ENCODE measurements at places on chromosomes 13 and 19.
A peak's percentile ranks its signal among the peaks of the same experiment; 100 is the strongest.

- no peak for DNase-seq
Measured at GRCh38 chr19:21749090-21749489, 18.3 kb downstream of the ZNF100 start.

DNA sequence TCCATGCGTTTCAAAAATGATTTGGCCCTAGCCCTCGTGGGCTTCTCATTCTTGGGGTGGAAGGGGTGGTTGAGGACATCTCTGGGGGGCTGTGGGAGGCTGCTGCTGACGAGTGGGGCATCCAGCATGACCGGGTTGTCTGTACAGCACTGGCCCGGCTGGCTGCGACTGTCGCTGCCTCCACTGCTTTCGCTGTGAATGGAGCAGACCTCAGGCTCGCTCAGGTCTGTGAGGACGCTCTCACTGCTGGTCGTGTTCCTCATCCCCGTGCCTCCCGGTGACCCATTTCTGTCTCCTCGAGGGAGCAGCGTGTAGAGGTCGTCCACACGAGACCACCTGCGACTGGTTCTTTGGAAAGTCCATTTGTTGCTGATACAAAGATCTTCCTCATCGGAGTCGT, 113.7 kb downstream of the KL start:
- no peak for DNase-seq

DNA sequence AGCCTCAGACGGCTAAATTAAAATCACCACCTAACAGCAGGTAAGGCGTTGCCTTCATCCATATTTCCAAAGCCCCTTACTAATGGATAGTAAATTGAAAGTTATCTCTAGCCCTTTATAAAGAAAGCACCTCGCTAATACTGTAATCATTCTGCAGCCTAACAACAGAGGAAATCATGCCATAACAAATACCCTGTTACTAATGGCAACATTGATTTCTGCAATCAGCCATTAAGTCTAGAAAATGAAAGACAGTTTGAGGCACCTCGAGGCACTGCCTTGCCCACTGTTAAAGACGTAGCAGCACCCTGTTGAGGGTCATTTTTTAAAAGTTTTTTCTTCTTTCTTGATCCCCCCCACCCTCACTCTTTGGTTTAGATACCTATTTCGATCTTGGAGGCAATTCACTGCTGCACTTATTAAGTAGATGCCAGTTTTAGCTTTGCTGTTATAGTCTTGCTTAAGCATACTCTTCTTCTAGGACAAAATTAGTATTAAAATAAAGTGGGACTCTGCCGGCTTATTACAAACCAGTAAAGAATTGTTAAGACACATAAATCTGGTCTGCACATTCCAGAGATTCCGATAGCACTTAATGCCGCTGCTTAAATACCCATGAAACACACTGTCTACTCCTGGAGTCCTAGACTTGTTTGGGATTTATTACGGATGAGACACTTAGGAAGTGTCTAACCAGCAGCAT, 74.8 kb downstream of the ZNF536 start:
- DNase-seq = no peak

- DNase-seq = no peak
Measured at GRCh38 chr13:73672492-73672891, 461.7 kb downstream of the KLF12 start.

- DNase-seq = no peak
Measured at GRCh38 chr19:39752390-39752789, 14.6 kb upstream of the CLC start.

GRCh38 chr13:63092456-63092855, 1676.8 kb upstream of the PCDH20 start:
- DNase-seq = no peak

GRCh38 chr19:17292301-17293074, 10.7 kb downstream of the ABHD8 start:
- DNase-seq = peak; percentile 79

DNA sequence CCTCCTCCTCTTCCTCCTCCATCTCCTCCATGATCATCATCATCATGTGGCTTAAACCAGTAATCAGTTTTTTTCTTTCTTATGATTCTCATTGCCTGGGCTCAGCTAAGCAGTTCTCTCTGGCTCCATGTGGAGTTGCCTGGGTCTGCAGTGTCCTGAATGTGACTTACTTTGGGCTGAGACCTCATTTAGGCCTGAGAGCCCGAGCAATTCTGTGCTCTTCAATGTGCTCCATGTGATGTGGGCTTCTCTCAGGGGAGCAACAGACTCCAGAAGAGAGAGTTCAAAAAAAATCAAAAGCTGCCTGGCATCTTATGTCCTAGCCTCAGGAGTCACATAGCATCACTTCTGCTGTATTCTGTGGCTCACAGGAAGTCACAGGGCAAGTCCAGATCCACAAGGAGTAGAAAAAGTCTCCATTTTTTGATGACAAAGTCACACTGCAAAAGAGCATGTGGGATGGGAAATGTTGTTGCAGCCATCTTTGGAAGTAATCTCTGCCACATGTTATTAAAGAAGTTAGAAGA, 128.7 kb downstream of the MAB21L1 start:
- no peak for DNase-seq

GRCh38 chr13:111548805-111549204, 228.4 kb downstream of the TEX29 start:
- DNase-seq = no peak

DNA sequence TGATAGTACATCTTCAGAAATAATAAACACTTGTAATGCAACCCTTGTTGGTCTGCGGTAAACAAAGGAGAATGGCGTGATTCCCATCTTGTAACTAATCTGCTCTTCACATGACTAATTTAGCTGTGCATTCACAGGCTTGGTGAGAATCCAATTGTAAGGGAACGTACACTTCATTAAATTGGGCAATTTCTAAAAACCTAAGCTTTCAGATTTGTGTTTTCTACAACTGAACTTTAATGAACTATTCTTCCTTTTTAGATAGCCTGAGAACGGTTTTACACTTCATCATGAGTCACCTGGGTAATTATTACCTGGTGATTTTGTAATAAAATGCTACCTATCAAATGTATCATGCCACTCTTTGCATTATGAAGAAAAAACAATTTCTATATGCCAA, 306.9 kb downstream of the KLF5 start:
- DNase-seq = no peak

- no peak for DNase-seq
Measured at GRCh38 chr13:57813651-57814050, 182.1 kb downstream of the PCDH17 start.

DNA sequence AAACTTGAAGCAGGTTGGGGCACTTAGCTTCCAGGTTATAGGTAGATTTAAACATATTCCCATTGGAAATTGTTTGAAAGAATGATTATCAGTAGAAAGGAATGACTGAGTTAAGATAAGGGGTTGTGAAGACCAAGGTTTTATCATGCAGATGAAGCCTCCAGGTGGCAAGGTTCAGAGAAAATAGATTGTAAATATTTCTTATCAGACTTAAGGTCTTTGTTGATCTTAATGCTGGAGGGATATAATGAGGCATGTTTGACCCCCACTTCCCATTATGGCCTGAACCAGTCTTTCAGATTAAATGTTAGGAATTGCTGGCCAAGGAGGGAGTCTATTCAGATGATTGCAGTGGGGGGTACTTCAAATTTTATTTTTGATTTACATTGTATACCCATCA, 1486.5 kb upstream of the PRR20A start:
- no peak for DNase-seq

GRCh38 chr13:30340331-30341250, 33.2 kb upstream of the KATNAL1 start:
- DNase-seq = peak; percentile 41

DNA sequence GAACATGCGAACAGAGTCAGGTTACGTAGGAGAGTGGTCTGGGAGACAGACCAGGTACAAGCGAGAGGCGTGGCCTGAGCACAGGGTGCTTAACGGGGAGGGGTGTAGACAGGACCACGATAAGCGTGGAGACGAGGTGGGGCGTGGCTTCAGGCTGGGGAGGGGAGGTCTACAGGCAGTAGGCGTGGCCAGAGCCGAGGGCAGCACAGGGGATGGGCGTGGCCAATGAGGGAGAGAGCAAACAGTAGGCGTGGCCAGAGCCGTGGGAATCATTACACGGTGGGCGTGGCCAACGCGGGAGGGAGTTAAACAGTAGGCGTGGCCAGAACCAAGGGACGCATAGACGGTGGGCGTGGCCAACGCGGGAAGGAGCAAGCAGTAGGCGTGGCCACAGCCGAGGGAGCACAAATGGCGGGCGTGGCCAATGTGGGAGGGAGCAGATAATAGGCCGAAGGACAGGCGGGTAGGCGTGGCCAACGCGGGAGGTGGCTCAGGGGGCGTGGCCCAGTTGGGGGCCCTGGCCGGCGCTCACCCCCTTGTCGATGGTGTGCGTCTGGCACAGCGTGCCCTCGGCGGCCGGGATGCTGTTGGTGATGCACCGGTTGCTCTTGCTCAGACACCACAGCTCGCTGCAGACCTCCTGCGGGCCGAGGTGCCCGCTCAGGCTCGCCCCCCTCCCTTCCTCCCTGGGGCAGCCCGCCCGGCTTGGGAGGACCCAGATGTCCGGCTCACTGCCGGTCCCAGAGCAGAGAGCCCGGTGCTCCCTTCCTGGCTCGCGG, 15.2 kb upstream of the MYO1F start:
- DNase-seq = peak; percentile 97

DNA sequence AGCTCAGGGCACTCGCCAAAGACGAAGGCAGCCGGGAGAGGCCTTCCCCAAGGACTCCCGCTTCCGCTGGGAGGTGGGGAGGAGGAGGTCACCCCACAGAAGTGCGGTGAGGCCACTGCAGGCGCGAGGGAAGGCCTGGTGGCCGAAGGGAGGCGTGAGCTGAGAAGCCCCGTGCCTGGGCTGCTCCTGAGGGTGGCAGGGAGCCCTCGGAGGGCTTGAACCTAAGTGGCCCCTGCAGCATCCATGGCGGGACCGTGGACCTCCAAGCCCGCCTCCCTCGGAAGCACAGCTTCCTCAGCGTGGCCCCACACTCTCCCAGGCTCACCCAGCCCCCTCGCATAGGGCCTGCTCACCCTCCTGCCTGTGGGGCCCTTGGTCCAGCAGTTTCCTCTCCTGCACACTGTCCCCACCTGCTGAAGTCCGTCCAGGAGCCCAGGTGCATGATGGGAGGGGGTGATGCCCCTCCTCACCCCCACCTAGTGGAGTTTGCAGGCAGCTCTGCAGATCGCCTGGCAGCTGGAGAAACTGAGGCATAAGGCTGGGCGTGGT, 25.9 kb downstream of the EFNA2 start:
- DNase-seq = no peak

DNA sequence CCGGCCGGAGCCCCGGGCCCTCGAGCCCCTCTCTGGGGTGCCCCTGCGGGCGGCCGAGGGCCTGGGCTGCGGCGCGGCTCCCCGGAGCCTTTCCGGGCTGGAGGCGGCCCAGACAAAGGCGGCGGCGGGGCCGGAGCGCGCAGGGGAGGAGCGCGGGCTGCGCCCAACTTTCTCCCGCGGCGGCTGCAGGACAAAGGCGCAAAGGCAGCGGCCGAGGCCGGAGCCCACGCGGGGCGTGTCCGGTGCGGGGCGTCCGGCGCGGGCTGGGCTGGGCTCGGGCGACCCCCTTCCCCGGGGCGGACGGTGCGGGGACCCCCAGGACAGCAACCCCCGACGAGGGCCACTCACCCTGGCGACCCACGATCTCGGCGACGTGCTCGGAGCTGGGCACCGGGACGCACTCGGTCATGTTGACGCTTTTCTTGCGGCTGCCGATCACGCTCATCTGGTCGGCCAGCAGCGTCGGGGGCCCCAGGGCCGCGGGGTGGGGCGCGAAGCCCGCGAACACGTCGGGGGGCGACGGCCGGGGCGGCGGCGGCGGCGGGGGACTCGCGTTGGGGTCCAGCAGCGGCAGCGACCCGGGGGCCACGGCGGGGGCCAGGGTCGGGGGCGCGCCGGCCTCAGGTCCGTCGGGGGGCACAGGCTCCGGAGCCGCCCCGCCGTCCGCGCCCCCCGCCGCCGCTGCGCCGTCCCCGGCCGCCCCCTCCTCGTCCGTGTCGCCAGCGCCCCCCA, 843 bp downstream of the MEX3D start:
- DNase-seq = peak; percentile 31

DNA sequence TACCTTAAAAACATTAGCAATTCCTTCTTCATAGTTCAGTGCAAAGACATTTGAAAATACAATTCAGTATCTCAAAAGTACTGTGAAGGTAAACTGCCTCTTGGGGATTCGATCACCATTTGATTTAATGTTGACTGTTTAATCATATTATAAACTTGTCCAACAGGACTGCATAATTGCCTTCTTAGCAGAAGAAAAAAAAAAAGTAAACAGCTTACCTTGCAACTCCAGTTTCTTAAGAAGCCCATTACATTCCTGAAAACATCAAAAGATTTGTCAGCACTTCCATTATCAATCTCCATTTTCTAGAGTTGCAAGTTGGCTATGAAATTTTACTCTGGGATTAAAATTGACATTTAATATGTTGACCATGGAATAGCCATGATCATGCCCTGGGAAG, 1154.6 kb downstream of the OLFM4 start:
- no peak for DNase-seq

GRCh38 chr19:2793577-2793976, 8.3 kb downstream of the THOP1 start:
- no peak for DNase-seq

DNA sequence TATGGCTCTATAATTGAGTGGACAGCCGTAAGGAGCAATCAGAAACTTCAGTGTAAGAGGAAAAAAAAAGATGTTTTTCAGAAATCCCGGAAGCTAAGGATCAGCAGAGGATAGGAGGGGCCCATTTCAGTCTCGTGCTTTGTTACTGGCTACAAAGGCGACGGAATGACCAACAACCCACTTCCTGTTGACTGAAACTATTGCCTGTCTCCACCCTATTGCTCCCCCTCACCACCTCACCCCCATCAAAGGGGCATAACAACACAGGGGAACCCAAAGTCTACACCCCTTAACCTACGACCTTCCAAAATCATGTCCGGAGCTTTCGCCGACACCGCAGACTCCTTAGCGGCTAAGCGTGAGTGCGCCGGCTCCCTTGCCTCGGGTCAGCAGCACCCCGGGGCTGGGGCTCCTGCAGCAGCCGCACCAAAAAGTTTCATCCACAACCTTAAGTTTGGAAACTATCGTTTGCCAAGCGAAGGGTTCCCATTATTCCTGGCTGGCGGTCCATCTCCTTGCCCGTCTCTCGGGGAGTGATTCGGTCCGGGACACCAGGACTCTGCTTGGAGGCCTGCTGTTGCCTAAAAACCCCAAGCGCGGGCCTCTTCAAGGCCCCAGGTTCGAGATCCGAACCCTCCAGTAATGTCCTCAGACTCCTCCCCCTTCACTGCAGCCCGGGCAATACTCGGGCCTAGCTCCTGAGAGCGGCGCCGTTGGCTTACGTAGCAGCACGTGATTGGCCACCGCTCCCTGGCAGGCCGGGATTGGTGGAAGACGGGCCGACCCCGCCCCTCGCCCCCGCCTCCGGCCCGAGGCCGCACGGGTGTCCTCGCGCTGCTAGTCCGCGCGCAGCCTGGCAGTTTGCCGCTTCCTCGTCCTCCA, at the start of gene TPP2:
TPP2 (plus strand) TSS at position 840 of the 882 bp plus-strand sequence. CDS start 53 bp downstream, outside the sequence.
- peak; percentile 99 for DNase-seq

GRCh38 chr13:33057019-33057780, 41.0 kb downstream of the KL start:
- no peak for DNase-seq

GRCh38 chr13:66461021-66461420, 769.1 kb downstream of the PCDH9 start:
- no peak for DNase-seq

- DNase-seq = no peak
Measured at GRCh38 chr13:33352526-33352925, 67.0 kb upstream of the STARD13 start.

GRCh38 chr13:47252627-47253026, 355.8 kb upstream of the HTR2A start:
- no peak for DNase-seq

Data from breast epithelium (tissue), 4 donors.